ENCODE measurements at places on chromosomes 4 and X. TPM values are rescaled to one million over a fixed set of nuclear protein-coding genes. Genes with fewer than 3 reads are reported as not detected.
A peak's percentile ranks its signal among the peaks of the same experiment; 100 is the strongest.

GRCh38 chrX:11499076-11500044 is 166.4 kb downstream of the ARHGAP6 start:
- DNase-seq: no peak

DNA sequence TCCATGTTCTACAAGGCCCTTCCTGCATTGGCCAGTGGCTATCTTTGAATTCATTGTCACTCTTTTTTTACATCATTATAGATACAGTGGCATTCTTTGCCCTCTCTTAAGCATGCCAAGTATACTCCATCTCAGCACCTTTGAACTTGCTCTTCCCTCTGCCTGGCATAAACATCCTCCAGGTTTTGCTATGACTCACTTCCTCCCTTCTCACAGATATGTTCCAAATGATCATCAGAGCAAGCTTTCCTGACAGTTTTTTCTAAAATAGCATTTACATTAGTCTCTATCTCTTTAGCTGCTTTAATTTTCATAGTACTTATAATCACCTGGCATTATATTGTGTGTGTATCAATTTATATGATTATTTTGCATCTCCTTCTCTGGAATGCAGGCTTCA is 553.3 kb upstream of the MAGEB2 start:
- DNase-seq: peak; percentile 69

Gene SYTL4
- polyA plus RNA-seq: 0.87 TPM

DNA sequence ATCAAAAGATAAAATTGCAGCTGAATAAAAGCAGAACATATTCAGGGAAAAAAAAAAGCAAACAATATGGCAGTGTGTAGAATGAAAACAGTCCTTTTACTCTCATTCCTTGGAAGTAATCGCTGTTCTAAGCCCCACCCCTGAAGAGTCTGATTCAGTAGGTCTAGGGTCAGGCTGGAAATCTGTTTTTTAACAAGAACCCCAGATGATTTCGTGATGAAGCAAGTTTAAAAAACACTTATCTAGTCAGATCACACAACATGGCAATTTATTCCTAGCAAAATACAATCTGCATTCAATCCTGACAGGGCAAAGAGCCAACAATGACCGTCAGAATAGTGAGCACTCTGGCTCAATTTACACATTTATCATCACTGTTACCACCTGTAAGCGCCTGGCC is 16.1 kb downstream of the FAM120C start:
- DNase-seq: no peak

DNA sequence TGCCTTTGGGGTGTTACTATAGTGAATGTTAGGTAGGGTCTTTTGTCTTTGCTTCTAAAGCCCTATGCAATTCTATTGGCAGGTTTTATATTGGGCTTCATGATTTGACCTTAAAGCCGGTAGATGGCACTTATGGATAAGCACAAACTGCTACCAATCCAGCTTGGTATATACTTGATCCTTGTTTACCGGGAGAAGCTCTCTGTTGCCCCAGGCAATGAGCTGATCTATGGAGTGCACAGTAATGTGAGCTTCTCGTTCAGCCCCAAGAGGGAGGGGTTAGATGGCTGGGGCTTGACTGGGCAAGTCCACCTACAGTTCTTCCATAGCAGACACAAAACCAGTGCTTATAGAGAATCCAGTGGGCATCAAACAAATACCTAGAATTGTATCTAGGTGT is 287.2 kb upstream of the CT83 start:
- DNase-seq: peak; percentile 52

Gene ARMCX4
- polyA plus RNA-seq: 0.31 TPM

Gene SYN1
- polyA plus RNA-seq: 0.07 TPM

DNA sequence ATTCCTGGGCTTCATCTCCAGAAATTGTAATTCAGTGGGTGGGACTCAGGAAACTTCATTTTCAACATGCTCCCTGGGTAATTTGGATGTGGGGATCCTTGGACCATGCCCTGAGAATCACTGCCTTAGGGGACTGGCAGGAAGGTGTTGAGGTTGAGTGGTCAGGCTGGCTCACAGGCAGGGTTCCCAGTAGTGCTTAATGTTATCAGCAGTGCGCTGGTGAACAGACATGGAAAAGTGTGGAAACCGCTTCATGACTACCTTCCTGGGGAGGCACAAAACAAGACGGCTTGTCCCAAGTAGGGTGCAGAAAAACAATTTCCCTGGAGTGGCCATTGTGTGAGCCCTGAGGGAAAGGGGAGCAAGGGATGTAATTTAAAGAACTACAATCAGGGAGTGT is 31.4 kb downstream of the SUPT20HL1 start:
- no peak for DNase-seq

GRCh38 chrX:20254712-20255299 is 11.9 kb downstream of the RPS6KA3 start:
- no peak for DNase-seq

Gene JAKMIP1
- not detected for polyA plus RNA-seq

DNA sequence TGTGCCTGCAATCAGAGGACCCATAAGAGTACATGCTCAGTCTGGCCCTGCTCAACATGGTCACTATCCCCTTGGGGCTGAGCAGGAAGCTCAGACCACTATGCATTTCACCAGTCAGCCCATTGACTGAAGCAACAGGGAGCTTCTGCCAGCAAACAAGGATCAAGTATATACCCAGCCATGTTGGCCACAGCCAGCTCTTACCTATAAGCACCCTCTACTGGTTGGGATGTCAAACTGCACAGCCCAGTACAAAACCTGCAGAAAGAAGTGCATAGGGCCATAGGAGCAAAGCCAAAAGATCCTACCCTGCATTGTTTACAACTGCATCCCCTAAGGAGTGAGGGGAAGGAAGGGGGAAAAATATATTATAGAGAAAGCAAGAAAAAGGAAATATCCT is 214.4 kb upstream of the CPEB2 start:
- no peak for DNase-seq

DNA sequence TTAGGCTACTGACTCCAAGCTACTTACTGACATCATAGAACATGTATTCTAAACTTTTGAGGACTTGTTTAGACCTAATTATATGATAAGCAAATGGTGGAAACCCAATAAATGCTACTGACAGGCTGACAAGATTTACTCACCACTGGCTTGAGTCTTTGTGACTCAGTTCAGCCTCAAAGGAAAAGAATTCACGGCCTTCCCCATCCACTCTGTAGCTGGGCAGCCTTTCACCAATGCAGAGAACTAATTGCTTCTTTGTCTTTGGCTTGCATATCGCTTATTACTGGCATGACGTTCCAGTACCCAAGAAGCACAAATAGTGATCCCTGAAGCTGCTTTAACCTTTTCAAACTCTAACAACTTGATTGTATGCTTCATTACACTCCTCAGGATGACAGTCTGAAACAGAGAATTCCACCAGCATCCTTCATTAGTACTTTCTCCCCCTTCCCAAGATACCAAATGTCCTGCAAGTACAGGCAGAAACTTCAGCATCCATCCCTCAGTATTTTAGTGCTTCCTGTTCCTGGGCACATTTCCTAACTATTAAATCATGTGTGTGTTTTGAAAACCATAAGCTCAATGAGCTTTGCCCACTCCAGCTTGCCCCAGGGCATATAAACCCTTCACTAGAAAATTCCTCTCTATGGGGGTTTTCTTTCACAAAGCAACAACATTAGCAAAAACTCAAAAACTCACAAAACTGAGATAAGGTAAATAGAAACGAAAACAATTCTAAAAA is 298.1 kb upstream of the SLC7A11 start:
- DNase-seq: no peak

DNA sequence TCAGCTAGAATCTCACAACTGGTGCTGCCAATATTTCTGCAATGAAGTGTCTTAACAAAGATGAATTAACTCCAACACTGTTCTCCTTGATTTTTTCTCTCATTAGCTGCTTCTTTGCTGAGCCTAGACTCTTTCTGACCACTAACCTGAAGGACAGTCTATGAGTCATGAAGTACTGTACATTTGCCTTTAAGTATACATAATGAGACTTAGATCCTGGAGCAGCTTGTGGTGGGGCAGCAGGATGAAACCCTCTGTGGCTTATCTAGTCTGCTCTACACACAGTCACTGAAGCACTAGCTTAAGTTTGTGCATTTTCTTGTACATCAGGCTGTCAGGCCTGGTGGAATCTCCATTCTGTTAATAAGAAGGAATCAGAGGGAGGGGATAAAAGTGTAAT is 307.4 kb upstream of the SMIM31 start:
- no peak for DNase-seq

- DNase-seq: no peak
Measured at GRCh38 chr4:122636697-122637096, 15.8 kb upstream of the IL21 start.

GRCh38 chr4:110682311-110682710 is 59.4 kb upstream of the PITX2 start:
- no peak for DNase-seq

Gene UGT2B11
- not detected for polyA plus RNA-seq

DNA sequence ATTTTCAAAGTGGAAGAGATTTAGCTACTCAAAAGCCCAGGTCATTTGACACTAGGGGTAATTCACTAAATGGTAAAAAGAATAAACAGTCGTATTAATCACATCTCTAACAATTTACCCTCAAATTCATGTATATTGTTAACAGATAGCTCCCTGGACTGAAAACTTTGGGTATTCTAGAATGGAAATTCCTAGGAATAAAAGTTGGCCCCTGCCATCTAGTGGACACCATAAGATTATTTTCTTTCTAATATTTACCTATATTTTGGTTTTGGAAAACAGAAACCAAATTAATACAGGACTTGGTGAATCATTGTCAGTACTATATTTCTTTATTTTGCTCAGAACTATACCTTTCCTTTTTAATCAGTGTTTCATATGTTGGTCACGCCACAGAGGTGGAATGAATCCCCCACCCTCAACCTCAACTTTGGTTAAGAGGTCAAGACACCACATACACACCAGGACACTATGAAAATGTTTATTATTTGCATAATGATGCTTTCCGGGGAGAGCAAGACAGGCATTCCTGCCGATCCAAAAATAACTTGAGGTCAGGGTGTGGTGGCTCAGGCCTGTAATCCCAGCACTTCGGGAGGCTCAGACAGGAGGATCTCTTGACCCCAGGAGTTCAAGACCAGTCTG is 96.2 kb upstream of the APOOL start:
- no peak for DNase-seq

DNA sequence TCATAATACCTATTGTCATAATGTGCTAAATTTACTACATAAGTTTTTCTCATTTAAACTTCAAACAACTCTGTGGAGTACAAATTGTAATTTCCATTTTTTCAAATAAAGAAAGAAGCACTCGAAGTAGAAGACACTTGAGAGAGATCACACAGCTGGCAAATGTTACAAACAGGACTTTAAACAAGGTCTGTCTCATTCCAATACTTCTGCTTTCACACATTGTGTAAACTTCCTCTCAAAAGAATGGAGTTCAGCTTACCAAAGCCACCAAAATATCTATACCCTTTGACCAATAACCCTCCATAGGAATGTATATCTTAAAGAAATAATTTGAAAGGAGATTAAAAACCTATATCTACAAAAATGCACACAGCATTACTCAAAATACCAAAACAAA is 88.3 kb downstream of the OPHN1 start:
- DNase-seq: no peak

Gene GALNT7
- 22.6 TPM for polyA plus RNA-seq

DNA sequence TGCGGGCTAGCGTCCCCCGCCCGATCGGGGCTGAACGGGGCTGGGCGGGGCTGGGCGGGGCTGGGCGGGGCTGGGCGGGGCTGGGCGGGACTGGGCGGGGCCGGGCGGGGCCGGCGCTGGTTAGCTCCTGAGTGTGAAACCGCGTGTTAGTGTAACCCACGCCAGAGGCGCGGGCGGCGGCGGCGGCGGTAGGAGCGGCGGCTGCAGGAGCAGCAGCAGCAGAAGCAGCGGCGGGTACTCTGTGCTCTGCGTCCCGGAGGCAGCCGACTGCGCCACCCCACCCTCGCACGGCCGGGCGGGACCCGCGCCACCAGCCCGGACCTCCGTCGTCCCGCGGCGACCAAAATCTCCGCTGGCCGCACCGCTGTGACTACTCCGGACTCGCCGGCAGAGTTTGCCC is 128.1 kb downstream of the LAS1L start:
- no peak for DNase-seq

GRCh38 chrX:97841544-97842179 is 958.0 kb downstream of the RPA4 start:
- no peak for DNase-seq

- DNase-seq: peak; percentile 11
Measured at GRCh38 chr4:103400405-103400804, 202.3 kb upstream of the CENPE start.

GRCh38 chr4:151324752-151325110 is 674 bp downstream of the SH3D19 start:
- DNase-seq: no peak

Gene SH2D1A
- 0.02 TPM for polyA plus RNA-seq

GRCh38 chrX:134377537-134377936 is 82.4 kb upstream of the HPRT1 start:
- no peak for DNase-seq

DNA sequence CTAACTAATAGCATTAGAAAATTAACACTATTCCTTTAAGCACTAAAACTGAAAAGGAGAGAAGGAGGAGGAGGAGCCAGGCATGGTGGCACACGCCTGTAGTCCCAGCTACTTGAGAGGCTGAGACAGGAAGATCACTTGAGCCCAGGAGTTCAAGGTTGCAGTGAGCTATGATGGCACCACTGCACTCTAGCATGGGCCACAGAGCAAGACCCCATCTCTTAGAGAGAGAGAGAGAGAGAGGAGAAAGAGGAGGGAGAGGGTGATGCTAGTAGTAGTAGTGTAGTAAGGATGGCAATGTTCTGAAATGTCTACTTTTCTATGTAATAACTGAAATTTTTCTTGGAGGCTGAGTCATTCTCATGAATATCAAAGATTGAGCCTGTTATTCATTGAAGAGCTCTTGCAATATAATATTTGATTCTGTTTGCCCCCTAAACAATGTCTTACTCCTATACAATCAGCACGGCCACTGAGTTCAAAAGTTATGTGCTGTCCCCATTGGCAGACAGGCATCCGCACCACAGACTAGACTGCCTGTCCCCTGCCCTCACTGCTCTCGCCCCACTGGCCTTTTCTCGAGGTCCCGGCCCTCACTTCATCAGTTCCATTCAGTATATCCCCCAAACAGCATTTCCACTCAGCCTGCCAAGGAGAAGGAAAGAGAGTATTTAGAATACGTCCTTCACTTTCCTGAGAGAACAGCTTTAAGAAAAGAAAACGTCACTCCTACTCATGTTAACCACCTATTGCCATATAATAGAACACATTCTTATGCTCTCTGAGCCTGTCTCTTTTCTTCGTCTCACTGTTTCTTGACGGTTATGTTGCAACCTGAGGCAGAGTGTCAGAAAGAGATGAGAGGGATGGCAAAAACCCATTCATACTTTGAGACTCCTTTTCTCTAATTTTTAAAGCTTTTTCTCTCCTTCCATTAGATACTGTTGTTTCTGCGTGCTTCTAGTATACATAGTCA is 238.1 kb downstream of the PALLD start:
- no peak for DNase-seq

- no peak for DNase-seq
Measured at GRCh38 chr4:2805712-2806389, 13.0 kb downstream of the SH3BP2 start.

DNA sequence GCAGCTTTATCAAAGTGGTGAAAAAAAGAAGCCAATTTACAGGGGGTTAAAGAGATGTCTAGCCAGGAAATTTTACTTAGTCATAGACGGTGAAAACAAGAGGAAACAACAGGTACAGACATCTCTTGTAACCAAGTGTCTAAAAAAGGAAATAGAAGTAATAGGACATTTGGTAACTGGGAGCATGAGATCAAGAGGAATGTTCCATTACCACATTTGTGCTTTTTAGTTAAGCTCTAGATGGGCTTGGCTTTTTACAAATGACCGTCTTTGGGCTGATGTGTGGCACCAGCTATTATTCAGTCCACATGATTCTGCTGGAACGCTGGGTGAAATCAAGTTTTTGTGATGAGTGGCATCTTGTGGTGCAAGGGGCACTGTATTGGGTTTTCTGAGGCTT is 179.5 kb downstream of the SMIM20 start:
- no peak for DNase-seq

- DNase-seq: no peak
Measured at GRCh38 chr4:26204249-26204825, 116.5 kb upstream of the RBPJ start.
